HFFc6 (cell line): ENCODE measurements at places on chromosomes 5 and 9. TPM values are rescaled to one million over a fixed set of nuclear protein-coding genes. Genes with fewer than 3 reads are reported as not detected.

DNA sequence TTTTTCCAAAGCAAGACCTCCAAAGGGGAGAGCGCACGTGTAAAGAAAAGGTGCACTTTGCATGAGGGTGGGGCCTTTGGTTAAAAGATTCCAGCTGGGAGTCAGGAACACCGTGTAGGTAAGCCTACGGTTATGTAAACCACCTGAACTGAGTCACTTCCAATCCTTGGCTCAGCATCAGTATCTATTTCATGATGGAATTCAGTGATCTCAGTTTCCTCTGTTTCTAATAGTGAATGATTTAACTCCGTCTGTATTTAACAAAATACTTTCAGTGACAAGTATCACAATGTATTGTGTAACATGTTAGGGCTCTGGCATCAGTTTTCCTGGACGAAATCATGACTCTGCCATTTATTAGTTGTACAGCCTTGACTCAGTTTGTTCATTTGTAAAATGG lies 1.3 kb upstream of the SVEP1 start:
- DNase-seq = no peak

- no peak for DNase-seq
These were observed 17.9 kb downstream of the TLN1 start for GRCh38 chr9:35714123-35714522.

- DNase-seq = no peak
These were observed 3.0 kb downstream of the GARIN3 start for GRCh38 chr5:157162919-157163510.

GRCh38 chr9:137387114-137387890 lies 35.7 kb downstream of the EXD3 start:
- no peak for DNase-seq

DNA sequence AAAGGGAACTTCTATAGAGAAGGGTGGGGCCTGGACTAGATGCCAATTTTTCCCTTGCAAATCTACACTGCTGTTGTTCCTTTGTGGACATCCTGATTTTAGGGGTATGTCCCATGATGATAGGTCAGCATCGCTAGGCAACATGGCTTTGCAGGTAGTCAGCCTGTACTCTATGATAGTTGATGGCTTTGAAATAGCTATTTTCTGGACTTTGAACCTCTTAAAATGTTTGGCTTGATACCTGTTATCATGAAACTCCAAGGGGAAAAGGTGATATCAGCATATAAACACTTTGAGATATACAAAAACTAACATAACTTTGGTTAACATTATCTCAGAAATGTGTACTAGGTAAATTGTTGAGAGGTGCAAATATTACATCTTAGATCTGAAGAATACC lies 533.2 kb downstream of the CTNND2 start:
- DNase-seq = no peak

- no peak for DNase-seq
These were observed 40.2 kb downstream of the NMUR2 start for GRCh38 chr5:152364899-152365298.

- DNase-seq = no peak
These were observed 234.0 kb downstream of the CACNA1B start for GRCh38 chr9:138111607-138112006.

DNA sequence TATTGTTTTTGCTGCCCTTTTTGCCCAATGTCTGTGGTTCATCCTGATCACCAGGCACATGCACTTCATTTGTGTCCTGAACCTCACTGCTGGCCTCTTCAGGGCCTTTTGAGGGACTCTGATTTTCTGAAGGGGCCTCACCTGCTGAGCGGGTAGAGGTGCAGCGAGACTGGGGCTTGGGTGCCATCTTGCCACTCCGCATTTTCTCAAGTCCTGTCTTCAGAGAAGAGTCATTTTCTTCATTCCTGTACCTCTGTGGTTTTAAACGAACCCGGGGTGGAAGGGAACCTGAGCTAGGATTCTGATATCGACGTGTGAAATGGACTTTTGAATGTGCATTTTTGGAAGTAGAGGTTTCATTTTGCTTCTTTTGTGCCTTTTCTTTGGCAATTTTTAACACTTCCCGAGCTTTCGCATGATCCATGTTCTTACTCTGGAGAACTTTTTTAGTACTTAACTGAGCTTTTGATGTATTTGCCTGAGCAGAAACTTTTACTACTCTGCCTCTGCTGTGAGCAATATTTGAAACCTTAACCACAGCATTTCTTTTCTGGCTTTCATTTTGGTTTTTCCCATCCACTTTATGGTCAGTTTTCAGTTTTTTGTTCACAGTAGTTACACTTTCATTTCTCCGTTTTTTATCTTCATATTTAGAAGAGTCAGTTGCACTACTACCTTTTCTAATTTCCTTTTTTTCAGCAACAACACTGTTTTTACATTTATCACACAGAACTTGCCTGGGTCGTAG lies 26.1 kb downstream of the PWWP2A start:
- DNase-seq = no peak

The LCP2 gene
- not detected in 3 replicates for total RNA-seq

The ACTBL2 gene
- not detected in 3 replicates for total RNA-seq

The GABRA6 gene
- not detected in 3 replicates for total RNA-seq

The PPP2R2B gene
- not detected in 3 replicates for total RNA-seq

The NMUR2 gene
- total RNA-seq = not detected in 3 replicates

The FUT7 gene
- not detected in 2 replicates for total RNA-seq
